Stimulated activated CD4-positive, alpha-beta T cell treated with anti-CD3 and anti-CD28 coated beads, TNF-alpha, amount 100 ng/mL, for 48 hours (primary cell): ENCODE measurements at places on chromosomes 4 and X.

DNA sequence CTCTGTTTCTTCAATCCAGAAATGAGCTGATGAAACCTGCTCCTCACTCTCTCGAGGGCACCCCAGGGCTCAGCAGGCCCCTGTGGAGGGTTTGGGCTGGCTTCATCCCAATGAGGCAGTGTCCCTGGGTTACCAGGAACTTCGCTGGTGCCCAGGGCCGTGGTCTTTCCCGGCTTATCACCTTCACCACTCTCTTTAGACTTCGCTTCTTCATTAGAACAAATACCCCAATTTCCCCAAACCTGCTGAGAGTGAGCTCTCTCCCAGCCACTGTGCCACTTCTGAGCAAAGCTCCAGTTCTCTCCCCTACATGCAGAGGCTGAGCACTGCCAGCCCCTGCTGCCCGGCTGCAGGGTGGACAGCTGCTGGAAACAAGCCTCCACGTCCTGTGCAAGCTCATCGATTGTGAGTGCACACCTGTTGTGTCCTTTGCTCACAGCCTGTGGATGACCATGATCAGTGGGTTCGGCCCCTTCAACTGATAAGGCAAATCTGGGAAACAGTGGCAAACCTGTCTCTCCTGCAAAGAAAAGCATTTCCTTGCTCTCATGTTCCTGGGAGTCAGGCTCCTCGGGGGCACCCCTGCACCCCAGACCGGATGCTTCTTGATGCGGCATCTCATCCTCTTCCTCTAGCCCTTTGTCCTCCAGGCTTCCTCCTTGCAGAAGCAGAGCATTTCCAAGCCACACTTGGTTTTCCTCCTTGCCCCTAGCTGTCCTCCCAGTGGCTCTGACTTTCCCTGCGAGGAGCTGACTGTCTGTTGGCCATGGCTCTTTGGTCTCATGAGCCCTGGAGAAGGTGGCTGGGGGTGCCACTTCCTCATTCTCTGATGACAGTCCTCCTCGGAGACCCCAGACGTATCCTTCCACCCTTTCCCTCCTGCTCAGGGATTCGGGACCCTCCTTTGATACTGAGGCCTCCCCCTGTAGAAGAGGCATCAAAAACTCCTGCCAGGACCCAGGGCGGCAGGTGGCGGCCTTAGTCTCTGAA lies 28.7 kb downstream of the C4orf50 start:
- no peak for DNase-seq

DNA sequence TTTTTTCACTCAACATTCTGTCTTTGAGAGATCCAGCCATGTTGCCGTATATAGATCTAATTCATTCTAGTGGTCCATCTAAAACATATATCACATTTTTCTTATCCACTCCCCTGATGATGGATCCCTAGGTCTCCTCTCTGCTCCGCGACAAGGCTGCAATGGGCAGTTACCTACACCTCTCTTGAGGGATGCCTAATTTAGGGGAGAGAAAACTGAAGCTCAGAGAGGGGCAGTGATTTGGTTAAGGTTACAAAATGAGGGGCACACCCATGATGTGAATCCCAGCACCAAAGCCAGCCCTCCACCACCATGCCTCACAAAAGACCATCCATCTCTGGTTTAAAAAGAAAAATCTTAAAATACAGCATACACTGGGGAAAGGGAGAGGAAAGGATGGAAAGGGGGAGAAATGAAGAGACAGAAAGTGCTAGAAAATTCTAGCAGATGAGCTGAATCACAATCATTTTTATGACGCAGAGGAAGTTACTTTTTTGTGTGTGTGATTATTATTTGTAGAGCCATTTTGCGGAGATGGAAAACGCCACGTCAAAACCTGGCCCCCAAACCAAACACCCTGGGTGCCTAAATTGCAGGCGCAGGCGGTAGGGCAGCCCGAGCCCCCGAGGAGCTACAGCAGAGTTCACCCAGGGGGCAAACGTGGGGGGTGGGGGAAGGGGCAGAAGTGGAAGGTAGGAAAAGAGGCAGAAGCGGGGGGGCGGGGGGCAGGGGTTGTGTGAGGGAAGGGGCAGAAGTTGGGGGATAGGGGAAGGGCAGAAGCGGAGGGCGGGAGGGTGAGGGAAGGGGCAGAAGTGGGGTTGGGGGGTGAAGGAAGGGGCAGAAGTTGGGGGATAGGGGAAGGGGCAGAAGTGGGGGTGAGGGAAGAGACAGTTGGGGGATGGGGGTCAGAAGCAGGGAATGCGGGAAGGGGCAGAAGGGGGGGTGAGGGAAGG lies 1.3 kb upstream of the TSPYL2 start:
- DNase-seq, result no peak

GRCh38 chrX:13126775-13127174 lies 82.4 kb upstream of the FAM9C start:
- no peak for DNase-seq

GRCh38 chr4:61877893-61878292 lies 677.8 kb downstream of the ADGRL3 start:
- no peak for DNase-seq

- no peak for DNase-seq
Observed at GRCh38 chr4:105490523-105490922, 16.7 kb upstream of the PPA2 start.

DNA sequence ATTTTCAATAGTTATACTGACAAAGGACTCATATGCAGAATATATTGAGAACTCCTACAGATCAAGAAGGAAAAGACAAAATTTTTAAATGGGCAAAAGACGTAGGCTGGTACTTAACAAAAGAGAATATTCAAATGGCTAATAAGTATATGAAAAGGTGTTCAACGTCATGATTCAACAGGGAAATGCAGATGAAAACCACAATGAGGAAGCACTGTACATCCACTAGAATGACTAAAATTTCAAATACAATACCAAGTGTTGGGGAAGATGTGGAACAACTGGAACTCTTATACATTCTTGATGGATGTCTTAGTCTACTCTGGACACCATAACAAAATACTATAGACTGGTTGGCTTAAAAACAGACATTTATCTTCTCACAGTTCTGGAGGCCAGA lies 1.3 kb upstream of the MRFAP1L1 start:
- no peak for DNase-seq

- DNase-seq, result no peak
Observed at GRCh38 chrX:19956306-19956705, 34.6 kb downstream of the BCLAF3 start.

GRCh38 chr4:8876982-8877779 lies 5.5 kb upstream of the HMX1 start:
- no peak for DNase-seq

- DNase-seq, result no peak
Observed at GRCh38 chrX:73877687-73878086, 314.7 kb downstream of the CHIC1 start.

DNA sequence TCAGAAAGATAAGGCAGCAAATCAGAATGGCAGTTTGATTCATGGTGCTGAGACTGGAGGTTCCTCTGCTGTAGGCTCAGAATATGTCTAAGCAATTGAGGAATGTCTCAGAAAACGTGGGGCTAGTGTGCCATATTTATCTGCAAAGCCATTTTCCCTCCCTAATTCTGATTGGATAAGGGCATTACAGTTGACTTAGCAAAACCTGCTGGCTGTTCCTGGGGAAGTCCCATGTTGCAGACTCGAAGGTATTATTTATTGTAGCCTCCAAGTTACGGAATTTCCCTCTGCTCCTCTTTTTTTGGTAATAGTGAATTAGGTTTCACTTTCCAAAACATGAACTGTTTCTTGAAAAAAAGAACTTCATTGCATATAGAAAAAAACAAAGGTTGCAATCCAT lies at the start of gene CXCL10:
TSS of gene CXCL10 (minus strand) at position 109 of the 400 bp plus-strand sequence. CDS start at position 43, 66 bp downstream.
- DNase-seq, result no peak

GRCh38 chr4:79662651-79663050 lies 254.6 kb upstream of the GK2 start:
- DNase-seq, result no peak

DNA sequence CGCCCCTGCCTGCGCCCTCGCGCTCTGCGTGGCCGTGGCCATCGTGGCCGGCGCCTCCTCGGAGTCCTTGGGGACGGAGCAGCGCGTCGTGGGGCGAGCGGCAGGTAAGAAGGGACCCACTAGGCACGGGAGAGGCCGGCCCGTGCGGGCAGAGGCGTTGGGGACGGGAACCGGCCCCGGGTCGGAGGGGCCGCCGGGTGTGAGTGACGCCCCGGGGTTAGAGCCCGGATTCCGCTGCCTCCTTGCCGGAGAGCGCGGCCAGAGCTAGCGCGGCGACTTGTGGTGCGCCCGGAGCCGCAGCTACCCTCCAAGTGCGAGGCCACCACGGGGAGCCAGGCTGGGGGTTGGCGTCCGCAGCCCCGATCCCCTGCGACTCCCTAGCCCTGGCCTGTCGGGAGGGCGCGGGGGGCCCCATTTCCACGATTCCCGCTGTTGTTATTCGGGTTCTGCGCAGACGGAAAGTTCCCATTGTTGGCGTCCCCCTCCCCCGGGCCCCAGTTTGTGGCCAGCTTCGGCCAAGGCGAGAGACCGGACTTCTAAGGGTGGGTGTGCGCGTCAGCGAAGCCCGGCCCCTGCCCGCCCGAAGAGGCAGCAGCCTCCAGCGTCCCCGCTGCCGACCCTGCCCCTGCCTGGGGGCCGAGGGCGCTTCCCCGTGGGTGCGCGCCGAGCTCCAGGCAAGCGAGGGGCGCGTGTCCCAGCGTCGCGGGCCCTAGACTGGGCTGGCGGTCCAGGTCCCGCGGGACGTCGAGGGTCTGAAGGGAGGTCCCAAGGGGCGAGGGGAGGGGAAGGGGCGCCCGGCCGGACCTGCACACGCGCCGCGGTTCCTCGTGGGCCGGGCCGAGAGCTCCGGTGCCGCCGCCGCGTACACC lies 1.1 kb downstream of the FGFR3 start:
- no peak for DNase-seq

GRCh38 chrX:17403189-17403691 lies 28.2 kb downstream of the NHS start:
- DNase-seq, result no peak

GRCh38 chrX:79159800-79160199 lies 15.3 kb downstream of the GPR174 start:
- DNase-seq, result no peak

GRCh38 chr4:164683040-164683439 lies 70.9 kb upstream of the SMIM31 start:
- no peak for DNase-seq

GRCh38 chrX:130529531-130529930 lies 127.7 kb downstream of the RBMX2 start:
- no peak for DNase-seq

- DNase-seq, result no peak
Observed at GRCh38 chr4:179595671-179596410, 2153.6 kb upstream of the AGA start.

DNA sequence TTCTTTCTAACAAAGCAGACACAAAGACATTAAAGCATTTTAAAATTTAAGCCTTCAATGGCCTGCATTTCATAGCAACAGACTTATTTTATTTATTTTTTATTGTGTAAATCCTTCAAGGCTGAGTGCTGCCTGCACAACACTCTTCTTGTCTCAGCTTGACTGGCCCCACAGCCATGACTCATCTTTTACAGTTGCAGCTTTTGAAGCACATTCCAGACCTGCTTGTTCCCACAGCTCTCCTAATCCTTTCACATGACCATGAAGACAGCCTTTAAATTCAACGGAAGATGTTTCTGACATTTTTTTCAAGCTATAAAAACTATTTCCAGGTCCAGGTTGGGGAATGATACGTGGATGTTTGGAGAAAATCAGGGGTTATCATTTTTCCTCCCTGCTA lies 276.9 kb upstream of the TACR3 start:
- DNase-seq, result no peak

GRCh38 chr4:100493756-100494155 lies 24.1 kb downstream of the EMCN start:
- no peak for DNase-seq

DNA sequence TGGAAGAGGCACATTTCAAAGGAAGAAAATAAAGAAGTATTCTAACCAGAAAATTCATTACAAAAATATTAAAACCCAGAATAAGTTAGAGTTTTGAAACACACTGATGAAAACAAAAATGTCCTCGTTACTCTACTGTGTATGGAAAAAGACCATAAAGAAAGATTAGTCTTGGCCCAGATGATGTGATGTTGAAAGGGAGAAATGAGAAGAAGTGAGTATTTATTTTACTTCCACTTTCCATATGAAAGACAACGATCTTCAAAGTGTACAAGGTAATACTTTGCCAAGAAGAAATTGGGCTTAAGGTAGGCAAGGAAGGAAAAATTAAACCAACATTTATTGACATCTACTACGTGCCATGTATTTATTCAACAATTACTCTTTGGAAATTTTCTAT lies 48.6 kb upstream of the EMCN start:
- DNase-seq, result no peak

DNA sequence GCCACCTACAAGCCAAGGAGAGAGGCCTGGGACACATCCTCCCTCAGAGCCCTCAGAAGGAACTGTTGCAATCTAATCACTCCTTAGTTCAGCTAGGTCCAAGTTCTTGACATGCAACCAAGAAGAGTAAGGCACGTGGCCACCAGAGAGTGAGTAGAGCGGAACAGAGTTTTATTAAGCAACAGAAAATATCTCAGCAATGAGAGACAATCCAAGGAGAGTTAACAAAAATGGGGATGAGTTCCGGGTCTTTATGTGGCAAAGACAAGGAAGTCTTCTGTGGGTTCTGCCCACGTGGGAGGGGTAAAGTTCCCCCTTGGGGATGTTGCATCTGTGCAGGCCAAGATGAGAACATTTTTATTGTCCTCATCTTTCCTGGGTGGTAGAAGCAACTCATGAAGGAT lies 38.5 kb upstream of the PROM1 start:
- no peak for DNase-seq

DNA sequence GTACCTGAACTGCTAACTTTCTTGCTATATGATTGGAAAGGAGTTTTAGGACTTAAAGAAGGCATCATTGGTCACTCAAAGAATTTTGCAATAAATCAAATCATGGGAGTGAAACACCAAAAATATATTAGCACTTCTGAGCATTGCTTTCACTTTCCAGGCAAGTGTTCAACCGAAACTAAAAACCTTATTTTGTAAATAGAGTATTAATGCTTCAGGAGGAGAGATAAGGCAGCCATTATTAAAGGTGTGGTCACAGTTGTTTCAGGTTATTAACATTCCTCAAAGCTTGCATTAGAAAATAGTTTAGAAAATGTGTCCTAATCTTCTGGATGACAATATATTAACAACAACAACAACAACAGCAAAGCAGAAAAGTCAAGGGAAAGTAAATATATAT lies 92.3 kb upstream of the TLL1 start:
- no peak for DNase-seq

- no peak for DNase-seq
Observed at GRCh38 chrX:133939655-133940302, 45.6 kb downstream of the GPC3 start.

- DNase-seq, result no peak
Observed at GRCh38 chr4:77880784-77881183, 18.2 kb downstream of the MRPL1 start.

GRCh38 chr4:15652191-15652590 lies 3.0 kb downstream of the FBXL5 start:
- DNase-seq, result no peak
